Spleen (tissue), 13 donors: ENCODE measurements at places on chromosomes 7 and 10. TPM values are rescaled to one million over a fixed set of nuclear protein-coding genes. Genes with fewer than 3 reads are reported as not detected.

- DNase-seq: no peak
- no peaks in the 10 kb centered on the region for H3K27me3 ChIP-seq
- H3K27ac ChIP-seq: no peak overlapping the region
Observed at GRCh38 chr10:33010132-33011037, 52.4 kb upstream of the ITGB1 start.

DNA sequence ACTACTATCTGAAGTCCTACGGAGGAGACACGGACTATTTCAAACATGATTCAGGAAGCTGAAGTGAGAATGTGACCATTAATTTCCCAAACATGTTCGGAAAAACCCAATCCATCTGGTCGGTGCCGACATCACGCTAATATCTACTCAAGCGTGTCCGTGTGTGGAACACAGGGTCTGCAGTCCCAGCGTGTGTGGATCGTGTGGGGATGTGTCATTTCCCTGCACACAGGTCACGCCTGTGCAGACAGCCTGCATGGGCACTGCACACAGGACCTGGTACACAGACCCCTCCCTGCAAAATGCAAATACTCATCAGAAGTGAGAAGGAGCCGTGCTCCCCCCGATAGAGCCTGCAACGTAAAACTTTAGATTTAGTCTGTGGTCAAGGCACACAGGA is 57.8 kb downstream of the CARD11 start:
- no peak overlapping the region for H3K27ac ChIP-seq
- no peak for DNase-seq
- H3K4me1 ChIP-seq: peaks cover 3% of the 10 kb centered on the region
- H3K27me3 ChIP-seq: no peaks in the 10 kb centered on the region

DNA sequence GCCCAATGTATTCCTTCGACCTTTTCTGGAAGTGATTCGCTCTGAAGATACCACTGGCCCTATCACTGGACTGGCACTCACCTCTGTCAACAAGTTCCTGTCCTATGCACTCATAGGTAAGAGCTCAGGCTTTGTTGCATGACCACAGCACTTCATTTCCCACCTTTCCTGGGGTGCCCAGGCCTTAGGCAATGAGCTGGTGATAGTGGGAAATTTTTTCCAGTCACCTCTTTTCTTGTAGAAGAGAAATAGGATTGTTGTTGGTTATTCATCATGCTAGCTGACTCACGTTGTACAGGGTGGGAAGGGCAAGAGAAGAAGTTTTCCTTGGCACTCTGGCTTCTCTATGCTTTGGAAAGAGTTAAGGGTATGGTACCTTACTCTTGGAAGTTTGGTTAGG is 51.4 kb upstream of the NFKB2 start:
- no peaks in the 10 kb centered on the region for H3K27me3 ChIP-seq
- no peaks in the 10 kb centered on the region for H3K4me1 ChIP-seq
- no peak for DNase-seq
- H3K4me3 ChIP-seq: no peak overlapping the region
- H3K27ac ChIP-seq: no peak overlapping the region
- peaks cover 13% of the 10 kb centered on the region for H3K36me3 ChIP-seq

DNA sequence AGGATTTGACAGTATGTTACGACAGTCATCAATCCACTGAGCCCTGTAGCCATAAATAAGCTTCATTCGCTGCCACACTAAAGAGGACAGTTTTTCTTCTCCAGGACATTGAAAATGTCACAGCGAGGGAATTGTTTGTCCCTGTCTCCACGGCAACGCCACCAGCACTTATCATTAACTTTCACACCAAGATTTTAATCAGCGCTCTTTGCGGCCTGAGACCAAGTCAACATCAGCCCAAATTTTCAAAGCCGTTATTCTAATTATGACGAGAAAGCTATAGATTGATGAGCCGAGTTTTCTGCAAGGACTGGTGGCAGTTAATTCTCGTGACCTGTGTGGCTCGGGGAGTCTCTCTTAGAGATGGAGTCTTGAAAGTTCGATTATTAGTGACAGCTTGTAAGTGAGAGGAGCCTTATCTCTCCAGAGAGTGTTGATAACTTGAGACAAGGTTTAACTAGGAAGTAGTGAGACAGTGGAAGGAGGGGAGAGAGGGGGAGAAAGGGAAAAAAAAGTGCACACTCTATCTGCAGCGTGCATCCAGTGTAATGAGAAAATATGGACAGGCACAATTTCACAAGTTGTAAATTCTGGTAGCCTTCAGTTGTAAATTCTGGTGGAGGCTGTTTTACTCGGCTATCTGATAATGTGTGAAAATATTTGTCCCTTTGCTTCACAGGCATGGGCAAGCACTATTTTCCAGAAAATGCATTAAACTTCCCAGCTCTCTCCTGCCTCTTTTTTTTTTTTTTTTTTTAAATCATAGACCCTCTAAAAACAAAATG is 473.3 kb downstream of the LRMDA start:
- H3K36me3 ChIP-seq: no peaks in the 10 kb centered on the region
- no peak for DNase-seq
- no peaks in the 10 kb centered on the region for H3K4me1 ChIP-seq
- no peak overlapping the region for H3K4me3 ChIP-seq

Gene PLEKHA1
- total RNA-seq: 28.0 TPM

Gene TFR2
- 2.3 TPM for total RNA-seq

GRCh38 chr10:26711324-26711723 is 13.8 kb downstream of the PDSS1 start:
- H3K4me3 ChIP-seq: no peak overlapping the region
- H3K27me3 ChIP-seq: no peaks in the 10 kb centered on the region
- H3K27ac ChIP-seq: no peak overlapping the region
- H3K4me1 ChIP-seq: peaks cover 3% of the 10 kb centered on the region
- DNase-seq: no peak

DNA sequence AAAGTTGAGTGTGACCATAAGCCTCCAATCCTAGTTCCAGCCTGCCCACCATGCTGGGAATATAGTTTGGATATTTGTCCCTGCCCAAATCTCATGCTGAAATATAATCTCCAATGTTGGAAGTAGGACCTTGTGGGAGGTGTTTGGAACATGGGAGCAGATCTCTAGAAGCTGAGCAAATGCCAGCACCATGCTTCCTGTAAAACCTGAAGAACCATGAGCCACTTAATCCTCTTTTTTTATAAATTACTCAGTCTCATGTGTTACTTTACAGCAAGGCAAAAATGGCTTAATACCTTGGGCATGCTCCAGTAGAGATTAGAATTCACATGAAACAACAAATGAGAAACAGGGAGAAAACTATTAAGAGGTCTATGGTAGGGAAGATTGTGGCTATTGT is 27.2 kb downstream of the STEAP1 start:
- no peak overlapping the region for H3K4me3 ChIP-seq
- H3K27me3 ChIP-seq: no peaks in the 10 kb centered on the region
- no peaks in the 10 kb centered on the region for H3K36me3 ChIP-seq
- no peak for DNase-seq
- peaks cover 5% of the 10 kb centered on the region for H3K4me1 ChIP-seq
- no peak overlapping the region for H3K27ac ChIP-seq

Gene GDF2
- not detected for total RNA-seq

- H3K36me3 ChIP-seq: no peaks in the 10 kb centered on the region
- H3K4me1 ChIP-seq: no peaks in the 10 kb centered on the region
- no peaks in the 10 kb centered on the region for H3K27me3 ChIP-seq
- no peak for DNase-seq
Observed at GRCh38 chr10:78229489-78229888, 195.8 kb downstream of the RPS24 start.

Gene NXPH1
- not detected for total RNA-seq

GRCh38 chr10:117442521-117442920 is 67.3 kb upstream of the PDZD8 start:
- peak; percentile 56 for DNase-seq
- H3K27ac ChIP-seq: no peak overlapping the region
- H3K36me3 ChIP-seq: no peaks in the 10 kb centered on the region
- peaks cover 7% of the 10 kb centered on the region for H3K27me3 ChIP-seq
- H3K4me3 ChIP-seq: no peak overlapping the region

Gene CTNNA3
- 1.1 TPM for total RNA-seq

Gene SRRM3
- total RNA-seq: not detected

DNA sequence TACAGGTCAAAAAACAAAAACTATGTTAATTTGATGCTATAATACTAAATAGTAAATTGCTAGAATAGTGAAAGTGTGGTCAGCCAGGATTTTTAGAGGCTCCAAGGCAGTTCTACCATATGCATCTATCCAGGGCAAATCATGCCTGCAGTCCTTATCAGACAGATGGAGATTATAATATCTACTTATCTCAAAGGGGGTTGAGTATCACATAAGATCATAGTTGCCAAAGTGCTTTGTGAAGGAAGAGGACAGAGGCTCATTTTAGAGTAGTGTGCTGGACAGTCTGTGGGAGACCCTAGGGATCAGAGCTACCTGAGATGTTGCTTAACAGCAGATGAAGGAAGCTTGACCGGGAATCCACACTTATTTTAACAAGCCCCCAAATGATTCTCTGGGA is 3.2 kb downstream of the ICA1 start:
- no peak for DNase-seq
- no peaks in the 10 kb centered on the region for H3K27me3 ChIP-seq
- H3K36me3 ChIP-seq: no peaks in the 10 kb centered on the region
- H3K4me1 ChIP-seq: peaks cover 5% of the 10 kb centered on the region
- no peak overlapping the region for H3K4me3 ChIP-seq
- no peak overlapping the region for H3K27ac ChIP-seq

Gene LRIT1
- not detected for total RNA-seq

Gene LRRC18
- not detected for total RNA-seq

DNA sequence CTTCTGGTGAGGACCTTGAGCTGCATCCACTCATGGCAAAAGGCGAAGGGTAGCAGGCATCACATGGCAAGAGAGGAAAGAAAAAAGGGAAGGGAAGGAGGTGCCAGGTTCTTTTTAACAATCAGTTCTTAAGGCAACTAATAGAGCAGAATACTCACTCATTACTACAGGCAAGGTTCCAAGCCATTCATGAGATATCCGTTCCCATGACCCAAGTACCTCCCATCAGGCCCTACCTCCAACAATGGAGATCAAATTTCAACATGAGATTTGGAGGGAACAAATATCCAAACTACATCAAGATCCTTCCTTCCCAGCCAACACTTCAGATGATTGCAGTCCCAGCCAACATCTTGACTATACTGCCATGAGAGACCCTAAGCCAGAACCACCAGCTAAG is 38.9 kb upstream of the YAE1 start:
- H3K27ac ChIP-seq: no peak overlapping the region
- no peak overlapping the region for H3K4me3 ChIP-seq
- no peaks in the 10 kb centered on the region for H3K27me3 ChIP-seq
- DNase-seq: no peak
- H3K36me3 ChIP-seq: no peaks in the 10 kb centered on the region

Gene RAMP3
- total RNA-seq: 27.8 TPM

DNA sequence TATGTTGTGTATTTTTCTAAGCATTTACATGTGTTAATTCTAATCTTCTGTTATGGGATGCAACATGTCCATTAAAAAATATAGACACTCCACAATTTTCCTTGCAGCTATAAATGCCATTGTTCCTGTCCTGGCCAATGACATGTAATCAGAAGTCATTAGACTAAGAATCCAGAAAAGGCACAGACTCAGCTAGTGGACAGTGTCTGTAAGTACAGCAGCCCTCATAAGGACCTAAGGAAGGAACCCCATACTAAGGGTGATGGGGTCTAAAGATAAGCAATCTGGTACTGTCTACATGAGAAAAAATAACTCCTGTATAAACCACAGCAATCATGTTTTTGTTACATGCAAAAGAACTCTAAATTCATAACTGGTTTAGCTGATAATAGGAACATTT is 115.9 kb downstream of the GPR85 start:
- H3K27ac ChIP-seq: no peak overlapping the region
- H3K4me1 ChIP-seq: no peaks in the 10 kb centered on the region
- no peak for DNase-seq

DNA sequence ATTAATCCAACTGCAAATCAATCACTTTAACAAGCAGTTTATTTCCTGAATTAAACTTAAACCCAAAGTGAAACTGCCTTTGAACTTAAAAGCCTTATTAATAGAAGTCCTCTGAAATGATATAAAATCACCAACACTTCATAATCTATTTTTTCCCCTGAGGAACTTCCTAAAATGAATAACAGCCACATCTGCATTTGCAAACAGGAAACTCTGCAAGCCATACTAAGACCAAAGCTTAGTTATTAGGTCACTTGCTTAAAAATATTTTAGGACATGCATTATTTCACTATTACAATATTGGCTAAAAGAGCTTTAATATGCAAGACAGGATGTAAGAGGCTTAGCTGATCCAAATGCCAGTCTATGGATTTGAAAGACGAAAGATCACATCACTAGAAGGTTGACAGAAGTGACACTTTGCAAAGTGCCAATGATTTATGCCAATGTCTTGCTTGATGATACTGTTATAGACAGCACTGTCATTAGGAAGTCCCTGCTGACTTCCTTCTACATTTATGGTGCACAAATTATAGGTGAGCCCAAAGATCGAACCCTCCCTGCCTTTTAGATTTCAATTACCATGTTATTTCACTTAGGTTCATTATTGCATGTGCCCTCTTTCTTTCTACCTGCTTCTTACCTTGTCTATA is 99.9 kb upstream of the SKAP2 start:
- no peaks in the 10 kb centered on the region for H3K36me3 ChIP-seq
- H3K27me3 ChIP-seq: no peaks in the 10 kb centered on the region
- no peak for DNase-seq
- no peak overlapping the region for H3K4me3 ChIP-seq
- H3K4me1 ChIP-seq: peaks cover 3% of the 10 kb centered on the region

DNA sequence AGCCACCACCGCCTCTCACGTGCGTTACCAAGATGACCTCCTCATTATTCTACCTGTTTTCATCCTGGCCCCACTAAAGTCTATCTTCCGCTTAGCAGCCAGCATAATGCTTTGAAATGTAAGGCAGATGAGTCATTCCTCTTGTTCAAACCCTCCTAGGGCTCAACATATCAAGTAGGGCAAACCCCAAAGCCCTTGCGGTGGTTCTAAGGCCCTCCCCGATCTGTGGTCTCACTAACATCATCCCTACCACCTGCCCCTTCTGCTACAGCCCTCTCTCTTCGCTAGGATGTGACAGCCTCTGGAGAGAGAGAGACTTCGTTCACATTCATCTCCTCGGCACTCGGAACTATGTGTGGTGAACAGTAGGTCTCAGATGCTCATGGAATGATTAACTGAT is 94.8 kb downstream of the SVIL start:
- no peaks in the 10 kb centered on the region for H3K27me3 ChIP-seq
- H3K4me1 ChIP-seq: no peaks in the 10 kb centered on the region
- H3K36me3 ChIP-seq: no peaks in the 10 kb centered on the region

DNA sequence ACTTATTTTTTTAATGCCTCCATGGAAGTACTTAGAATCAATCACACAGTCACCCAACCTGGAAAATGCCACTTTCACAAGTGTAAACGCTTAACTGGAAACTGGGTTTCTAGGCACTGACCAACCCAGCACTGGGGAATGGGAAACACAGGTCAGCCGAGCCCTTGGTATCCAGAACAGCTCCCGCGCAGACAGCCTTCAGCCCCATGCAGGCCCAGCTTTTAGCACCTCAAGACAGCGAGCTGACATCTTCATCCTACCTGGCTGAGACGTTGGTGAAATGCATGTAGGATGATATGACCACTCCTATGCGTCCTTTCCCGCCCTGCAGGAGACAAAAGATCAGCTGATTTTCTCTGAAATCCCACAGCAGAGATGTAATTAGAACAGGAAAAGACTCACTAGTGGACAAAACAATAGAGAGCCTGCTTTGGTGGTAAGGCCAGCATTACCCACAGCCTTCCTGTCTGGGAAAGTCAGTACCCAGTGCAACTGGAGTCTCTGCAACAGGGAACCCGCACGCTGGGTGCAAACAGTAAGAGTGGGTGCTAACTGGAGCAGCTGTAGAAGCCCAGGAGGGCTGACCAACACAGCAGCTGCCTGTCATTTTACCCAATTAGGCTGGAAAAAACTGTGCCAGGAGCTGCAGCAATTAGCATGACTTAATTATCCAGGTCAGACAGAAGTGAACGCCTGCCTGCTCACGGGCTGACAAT is 153.7 kb downstream of the TNS3 start:
- H3K4me3 ChIP-seq: no peak overlapping the region
- no peak for DNase-seq
- H3K36me3 ChIP-seq: peaks cover 8% of the 10 kb centered on the region
- peaks cover under 1% of the 10 kb centered on the region for H3K4me1 ChIP-seq
- no peaks in the 10 kb centered on the region for H3K27me3 ChIP-seq
